ENCODE measurements at places on chromosomes 4 and X.

GRCh38 chr4:188175288-188175687 is 36.0 kb downstream of the TRIML1 start:
- no peak for DNase-seq

DNA sequence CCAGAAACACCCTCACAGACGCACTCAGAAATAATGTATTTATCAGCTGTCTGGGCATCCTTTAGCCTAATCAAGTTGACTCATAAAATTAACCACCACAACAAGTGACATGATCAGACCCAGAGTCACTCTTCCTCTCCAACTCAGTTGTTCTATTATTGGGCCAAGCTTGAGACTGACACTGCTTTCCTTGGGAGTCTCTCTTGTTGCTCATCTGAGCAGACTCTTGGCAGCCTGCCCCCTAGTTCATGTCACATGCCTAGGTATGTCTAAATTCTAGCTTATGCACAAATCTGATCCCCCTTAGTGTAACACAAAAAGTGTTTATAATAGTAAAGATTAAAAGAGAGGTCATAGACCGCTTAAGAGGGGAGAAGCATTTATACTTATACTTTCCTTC is 72.6 kb upstream of the ADAMTS3 start:
- no peak for DNase-seq

GRCh38 chr4:2795300-2795892 is 2.5 kb downstream of the SH3BP2 start:
- no peak for DNase-seq

DNA sequence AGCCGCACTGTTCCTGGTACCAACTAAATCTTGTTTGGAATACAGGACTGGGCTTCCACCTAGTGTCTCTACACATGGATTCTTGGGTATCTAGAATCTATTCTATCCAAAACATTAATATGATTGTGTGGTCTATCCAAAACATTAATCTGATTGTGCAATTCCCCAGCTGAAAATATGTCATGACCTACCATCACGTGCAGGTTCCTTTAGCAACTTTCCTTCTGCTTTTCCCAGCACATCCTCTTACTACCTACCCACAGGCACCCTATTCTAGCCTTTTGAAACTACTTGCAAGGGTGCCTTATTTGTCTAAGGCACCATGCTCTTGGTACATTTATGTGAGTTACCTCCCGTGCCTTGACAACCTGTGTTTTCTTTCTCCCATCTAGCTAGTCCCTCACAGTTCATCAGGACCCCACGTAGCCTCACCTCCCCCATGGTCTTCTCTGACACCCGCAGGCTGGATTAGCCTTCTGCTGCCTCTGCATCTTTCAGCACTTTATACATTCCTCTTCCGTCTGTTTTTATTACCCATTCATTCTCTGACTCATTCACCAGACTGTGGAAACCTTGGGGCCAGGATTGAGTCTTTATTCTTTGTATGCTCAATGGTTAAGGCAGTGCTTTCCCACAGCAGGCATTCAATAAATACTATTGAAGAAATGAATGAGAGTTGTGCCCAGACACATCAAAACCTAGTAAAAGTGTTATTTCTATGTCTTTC is 88.8 kb upstream of the FAM9B start:
- no peak for DNase-seq

- no peak for DNase-seq
Measured at GRCh38 chrX:1932231-1932630, 317.4 kb downstream of the ASMT start.

- DNase-seq = no peak
Measured at GRCh38 chrX:84363051-84363450, 139.2 kb downstream of the HDX start.

DNA sequence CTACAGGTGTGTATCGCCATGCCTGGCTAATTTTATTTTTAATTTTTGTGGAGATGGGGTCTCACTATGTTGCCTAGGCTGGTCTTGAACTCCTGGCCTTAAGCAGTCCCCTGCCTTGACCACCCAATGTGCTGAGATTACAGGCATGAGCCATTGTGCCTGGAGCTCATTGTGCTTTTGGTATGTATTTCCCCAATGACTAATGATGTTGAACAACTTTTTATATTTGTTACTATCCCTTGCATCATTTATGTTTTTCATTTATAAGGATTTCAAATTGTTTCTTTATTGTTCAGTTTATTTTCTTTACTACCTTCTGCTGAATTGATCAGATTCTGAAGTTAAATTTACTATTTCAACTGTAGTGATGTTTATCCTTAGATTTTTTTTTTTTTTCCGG is 199.7 kb downstream of the CEP135 start:
- DNase-seq = no peak

DNA sequence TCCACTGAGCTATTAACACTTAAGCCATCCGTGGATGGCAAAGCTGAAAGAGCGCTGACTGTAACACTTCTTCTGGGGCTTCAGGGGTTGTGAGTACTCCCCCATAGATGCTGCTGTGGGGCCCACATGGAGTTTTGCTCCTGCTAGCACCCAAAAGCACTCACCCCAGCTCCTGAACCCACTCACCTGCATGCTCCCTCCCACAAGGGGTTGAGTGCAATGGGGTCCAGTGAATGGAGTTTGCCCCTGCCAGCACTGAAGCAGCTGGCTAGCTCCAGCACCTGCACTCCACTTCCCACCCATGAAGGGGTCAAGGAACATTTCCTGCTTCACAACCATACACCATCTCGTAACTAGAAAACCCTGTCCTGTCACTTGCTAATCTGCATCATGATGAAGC is 78.9 kb downstream of the IL21 start:
- DNase-seq = no peak

DNA sequence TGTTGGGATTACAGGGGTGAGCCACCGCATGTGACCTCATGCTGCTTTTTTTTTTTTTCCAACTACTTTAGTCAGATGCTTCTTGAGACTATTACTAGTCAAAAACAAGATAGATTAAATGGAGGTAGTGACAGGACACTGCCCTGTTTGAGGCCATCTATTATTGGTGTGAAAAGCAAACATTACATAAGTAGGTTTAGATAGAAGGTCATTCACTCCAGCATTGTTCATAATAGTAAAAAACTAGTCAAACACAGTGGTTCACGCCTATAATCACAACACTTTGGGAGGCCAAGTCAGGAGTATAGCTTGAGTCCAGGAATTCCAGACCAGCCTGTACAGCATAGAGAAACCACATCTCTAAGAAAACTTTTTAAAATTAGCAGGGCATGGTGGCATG is 16.3 kb downstream of the XIAP start:
- DNase-seq = no peak

DNA sequence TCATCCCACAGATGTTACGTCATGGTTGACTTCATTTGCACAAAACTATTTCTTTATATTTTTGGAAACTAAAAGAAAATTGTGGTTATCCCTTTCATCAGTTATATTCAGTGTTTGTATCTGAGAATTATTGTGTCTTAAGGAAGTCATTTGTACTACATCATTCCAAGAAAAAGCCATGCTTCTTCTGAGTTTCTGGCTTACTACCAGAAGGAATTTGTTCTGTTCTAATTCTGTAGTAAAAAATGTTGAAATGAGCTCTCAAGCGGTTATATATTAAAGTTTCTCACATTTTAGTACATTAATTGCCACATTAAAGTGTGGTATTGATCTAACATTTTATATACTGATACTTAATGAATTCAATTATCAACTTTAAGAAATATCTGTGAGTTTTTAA is 1844.5 kb downstream of the PCDH7 start:
- no peak for DNase-seq

DNA sequence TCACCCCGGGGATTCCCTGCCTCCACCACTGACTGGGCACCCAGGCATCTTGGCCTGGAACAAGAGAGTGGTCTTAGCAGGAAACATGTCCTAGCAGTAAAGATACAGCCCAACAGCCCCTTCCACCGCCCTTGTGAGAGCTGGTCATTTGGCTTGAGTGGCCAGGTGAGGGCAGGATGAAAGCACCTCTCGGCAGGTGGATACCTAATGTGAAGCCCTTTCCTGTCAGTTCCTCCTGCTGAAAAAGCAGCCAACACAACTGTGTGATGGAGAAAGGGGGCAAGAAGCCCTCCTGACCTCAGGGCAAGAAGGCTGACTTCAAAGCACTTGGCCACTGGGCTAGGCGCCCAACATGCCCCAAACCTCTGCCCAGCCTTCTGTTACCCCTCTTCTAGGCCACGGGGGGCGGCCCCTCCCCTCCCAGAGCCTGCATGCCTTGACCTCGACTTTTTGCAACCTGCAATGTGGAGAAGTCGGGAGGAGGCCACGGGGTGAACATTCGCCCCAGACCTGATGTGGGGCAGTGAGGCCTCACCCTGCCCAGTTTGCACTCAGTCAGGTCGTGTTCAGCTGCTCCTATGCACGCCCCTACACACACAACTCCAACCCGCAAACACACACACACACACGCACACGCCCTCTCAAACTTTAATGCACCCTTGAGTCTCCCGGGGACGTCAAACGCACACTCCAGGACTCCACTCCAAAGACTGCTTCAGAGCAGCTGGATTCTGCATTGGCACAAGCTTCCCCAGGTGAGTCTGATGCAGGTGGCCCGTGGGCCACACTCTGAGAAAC is 1.1 kb downstream of the LGI2 start:
- no peak for DNase-seq

DNA sequence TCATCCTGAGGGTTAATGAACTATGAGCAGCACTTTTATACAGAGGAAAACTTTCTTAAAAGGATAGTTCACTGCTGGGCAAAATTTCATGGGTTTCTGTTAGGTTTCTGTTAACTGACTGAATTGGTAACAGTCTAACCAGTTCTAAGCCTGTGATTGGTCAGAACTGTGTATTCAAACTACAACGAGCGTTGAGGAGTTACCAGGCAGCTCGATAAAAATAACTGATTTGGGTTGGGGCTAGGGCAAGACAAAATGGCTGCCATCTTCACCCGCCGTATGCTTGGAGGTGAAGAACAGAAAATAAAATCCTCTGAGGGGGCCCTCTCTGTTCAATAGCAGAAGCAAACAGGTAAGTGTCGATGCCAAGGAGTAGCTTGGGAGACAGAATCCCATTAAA is 22.0 kb downstream of the FAM133A start:
- no peak for DNase-seq

DNA sequence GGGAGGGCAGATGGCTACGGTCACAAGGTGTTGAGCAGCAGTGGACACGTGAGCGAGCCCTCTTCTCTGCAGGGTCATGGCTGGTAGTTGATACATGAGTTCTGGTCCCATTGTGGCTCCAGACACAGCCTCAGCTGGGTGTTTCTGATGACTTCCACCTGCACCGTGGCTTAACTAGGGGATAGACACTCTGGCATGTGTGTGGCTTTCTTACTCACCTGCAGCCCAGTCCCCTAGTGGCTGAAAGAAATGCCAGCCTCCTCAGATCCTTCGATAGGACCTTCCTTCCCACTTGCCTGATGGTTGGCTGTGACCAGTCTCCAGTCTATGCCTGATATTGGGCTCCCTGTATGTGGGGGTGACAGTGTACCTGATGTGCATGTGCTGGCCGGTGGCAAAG is 5.0 kb downstream of the GPR78 start:
- no peak for DNase-seq

DNA sequence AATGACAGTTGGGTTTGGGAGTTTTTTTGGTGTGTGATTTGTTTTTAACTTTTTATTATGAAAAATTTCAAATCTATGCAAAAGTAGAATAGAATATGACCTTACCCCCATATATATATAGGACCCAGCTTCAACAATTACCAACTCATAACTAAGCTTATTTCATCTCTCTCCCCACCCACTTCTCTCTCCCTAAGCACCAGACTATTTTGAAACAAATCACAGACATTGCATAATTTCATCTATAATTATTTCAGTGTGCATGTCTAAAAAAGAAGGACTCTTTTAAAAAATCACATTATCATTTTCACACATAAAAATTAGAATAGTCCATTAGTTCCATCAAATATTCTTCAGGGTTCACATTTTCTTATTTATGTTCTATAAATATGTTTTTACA is 28.3 kb upstream of the NKX6-1 start:
- DNase-seq = no peak

- DNase-seq = no peak
Measured at GRCh38 chrX:26597981-26598380, 382.0 kb downstream of the MAGEB5 start.

- DNase-seq = no peak
Measured at GRCh38 chr4:169100670-169101101, 90.6 kb upstream of the CBR4 start.

Data from CD8-positive, alpha-beta T cell (primary cell).